Activated naive CD8-positive, alpha-beta T cell treated with anti-CD3 and anti-CD28 coated beads, Interleukin-2, amount 10 ng/mL, durations not matched to agents 7 days and 5 days (primary cell): ENCODE measurements at places on chromosomes 3 and 15. TPM values are rescaled to one million over a fixed set of nuclear protein-coding genes. Genes with fewer than 3 reads are reported as not detected.

DNA sequence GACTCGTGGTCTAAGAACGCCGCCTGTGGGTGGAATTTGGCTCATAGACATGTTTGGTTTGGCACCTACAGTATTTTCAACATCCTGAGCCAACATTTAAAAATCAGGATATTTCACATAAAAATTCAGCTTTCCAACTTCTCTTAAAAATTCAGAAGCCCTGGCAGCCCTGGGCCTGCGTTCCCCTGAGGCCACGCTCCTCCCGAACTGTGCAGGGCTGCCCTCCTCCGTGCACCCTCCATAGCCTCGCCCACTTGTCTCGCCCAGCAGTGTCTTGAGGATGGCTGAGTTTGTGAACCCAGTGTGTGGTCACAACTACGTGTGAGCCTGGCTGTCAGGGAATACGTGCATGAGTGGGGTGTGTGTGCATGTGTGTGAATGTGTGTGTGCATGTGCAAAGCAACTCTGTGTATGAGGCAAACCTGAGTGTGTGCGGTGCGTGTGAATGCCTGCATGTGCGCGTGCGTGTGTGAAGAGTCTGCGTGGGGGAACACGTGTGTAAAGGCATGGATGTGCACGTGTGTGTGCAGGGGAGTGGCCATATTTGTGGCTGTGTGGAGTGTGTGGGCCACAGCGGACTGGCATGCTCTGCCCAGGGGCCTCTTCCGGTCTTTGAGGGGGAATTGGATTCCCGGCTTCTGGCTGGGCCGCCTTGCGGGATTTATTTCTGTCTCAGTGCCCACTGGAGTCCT, 30.9 kb downstream of the PTH1R start:
- peak; percentile 22 for DNase-seq

GRCh38 chr3:12719541-12719940, 39.5 kb downstream of the TMEM40 start:
- no peak for DNase-seq

DNA sequence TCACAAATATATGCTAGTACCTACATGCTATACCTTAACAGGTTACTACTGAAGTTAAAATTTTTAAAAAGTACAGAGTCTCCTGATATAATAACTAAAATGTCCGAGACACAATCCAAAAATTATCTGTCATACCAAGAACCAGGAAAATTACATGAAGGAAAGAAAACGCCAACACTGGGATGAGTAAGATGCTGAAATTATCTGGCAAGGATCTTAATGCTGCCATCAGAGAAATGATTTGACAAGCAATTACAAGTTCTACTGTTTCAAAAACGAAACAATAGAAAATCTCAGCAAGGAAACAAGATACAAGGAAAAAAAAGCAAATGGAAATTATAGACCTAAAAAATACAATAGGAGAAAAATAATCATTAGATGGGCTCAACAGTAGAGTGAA, 92.5 kb downstream of the UBE3A start:
- DNase-seq = no peak

DNA sequence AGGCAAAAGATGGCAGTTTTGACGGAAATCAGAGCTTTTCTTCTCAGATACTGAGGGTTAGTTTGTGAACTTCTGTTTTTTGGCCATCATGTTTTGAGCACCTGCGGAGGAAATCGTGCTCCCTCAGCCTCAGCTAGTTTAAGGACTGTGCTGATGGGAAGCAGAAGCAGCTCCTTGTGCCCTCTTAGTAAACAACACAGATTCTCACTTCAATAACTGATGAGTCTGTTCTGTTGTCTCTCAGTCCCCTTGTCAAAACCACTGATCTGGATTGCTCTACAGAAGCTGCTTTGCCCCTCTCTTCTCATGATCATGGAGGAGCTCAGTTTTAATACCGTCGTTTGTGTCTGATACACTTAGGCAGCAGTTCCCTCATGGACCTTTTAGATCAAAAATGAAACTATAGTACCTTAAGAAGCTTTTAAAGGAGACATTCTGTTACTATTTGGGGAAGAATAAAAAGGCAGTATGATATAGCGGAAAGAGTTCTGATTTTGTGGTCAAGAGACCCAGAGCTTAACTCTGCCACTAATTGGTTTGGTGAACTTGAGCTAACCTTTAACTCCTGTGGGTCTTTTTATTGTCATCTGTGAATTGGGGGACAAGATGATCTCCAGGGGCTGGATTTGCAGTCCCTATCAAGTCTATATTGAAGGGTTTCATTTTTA, 152.6 kb downstream of the BBX start:
- no peak for DNase-seq

- DNase-seq = no peak
Measured at GRCh38 chr3:77081240-77081661, 41.4 kb downstream of the ROBO2 start.

DNA sequence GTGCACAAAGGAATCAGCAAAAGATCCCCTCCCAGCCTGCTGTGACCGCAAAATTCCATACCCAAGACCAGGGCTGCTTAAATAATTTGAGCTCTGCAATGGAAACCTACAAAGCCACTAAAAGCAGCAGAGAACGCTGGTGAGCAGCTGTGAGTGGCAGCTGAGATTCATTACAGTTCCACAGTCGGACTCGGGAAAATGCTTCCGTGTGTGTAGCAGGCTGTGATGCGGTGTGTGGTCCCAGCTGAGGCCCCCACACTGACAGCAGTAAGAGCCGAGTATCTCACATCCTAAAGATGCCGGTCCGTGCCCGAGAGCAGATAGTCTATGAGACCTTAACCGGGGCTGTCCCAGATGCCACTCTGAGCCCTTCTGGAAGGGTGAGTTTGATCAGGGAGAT, 37.4 kb downstream of the TM2D3 start:
- DNase-seq = no peak

- no peak for DNase-seq
Measured at GRCh38 chr15:68493629-68494028, 61.7 kb upstream of the ITGA11 start.

DNA sequence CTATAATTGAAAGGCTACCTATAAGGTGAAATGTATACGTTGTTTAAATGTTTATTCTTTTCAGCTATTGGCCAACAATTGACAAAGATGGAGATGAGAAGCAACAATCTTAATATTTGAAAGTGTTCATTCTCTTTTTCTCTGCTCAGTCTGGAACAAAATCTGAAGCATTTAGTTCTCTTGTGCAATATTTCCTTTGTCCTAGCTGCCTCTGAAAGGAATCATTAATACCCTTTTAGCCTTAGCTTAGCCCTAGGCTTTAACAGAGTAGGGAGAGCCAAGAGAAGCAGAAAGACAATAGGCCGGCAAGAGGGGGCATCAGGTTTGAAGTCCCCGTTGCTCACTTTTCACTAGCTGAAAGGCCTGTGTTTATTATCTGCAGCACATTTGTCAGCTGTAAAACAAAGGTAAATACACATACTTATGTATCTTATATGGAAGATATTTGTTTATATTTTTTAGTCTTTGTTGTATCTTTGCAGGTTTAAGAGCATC, 422.5 kb upstream of the SEMA6D start:
- no peak for DNase-seq

- no peak for DNase-seq
Measured at GRCh38 chr15:73906346-73907034, 19.8 kb upstream of the LOXL1 start.

- no peak for DNase-seq
Measured at GRCh38 chr3:117045143-117045542, 335.6 kb downstream of the TUSC7 start.

ARHGAP11A gene
- total RNA-seq = 108 TPM

TM4SF4 gene
- not detected for total RNA-seq
